ENCODE measurements at places on chromosomes 2 and 18.

DNA sequence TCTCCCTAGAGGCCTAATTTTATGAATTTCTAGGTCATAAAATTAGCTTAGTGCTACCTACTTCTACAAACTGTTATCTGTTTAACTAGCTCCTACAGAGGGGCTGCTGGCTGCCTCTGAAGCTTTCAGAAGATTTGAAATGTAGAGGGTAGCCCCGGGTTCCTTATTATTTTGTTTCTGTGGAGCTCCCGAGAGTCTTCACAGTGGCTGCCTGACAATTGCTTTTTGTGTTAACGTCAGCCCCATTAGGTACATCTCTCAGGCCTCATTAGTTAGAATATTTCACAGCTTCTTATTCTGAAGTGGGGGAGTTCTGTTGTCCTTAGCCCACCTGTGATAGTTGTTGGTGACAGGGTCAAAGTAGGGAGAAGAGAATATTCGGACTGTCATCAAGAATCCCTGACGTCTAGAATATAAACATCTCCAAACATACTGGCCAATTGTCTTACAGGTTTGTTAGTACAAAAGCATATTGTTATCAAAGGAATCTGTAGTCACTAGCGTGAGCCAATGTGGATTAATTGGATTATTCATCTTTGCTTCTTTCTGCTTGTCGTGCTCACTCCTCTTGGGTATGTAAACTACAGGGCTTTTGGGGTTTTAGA is 77.5 kb downstream of the DIS3L2 start:
- no peak for DNase-seq

DNA sequence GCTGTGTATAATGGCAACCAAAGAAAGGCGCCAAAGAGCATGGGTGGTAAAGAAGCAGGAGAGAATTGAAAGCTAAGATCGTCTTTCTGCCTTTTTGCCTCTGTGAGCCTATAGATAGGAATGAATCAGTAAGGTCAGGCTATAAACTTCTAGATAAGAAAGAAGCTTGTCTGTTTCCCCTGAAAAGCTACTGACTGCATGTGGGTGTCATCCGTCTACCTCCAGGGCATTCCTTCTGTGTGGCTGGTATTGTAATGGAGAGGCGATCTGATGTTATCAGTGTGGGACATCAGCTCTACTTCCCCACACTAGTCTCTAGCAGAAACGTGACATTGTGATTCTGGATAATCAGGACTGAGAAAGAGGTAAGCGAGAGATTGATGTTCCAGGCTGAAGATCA is 63.4 kb upstream of the PLA2R1 start:
- no peak for DNase-seq

GRCh38 chr18:60038731-60039130 is 138.9 kb downstream of the PMAIP1 start:
- DNase-seq, result no peak

- DNase-seq, result no peak
Observed at GRCh38 chr2:73286134-73286655, 1.9 kb upstream of the FBXO41 start.

DNA sequence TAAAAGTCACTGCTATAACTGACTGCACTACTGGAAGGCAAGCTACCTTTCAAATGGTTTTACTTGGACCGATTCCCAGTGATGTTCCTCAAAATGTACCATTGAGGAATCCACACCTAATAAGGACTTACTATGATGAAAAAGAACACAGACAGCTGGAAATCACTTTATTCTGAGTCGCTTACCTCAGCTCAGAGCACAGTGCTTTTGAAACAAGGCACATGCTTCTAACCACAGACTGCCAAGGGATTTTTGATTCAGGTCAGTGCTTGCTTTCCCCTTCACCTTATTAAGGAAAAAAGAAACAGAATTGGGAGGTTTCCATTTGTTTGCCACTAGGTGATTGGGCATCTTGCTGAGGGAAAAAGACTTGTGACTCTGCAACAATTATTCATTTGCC is 707.5 kb upstream of the FSHR start:
- DNase-seq, result no peak

- DNase-seq, result no peak
Observed at GRCh38 chr18:76412818-76413565, 82.0 kb downstream of the ZNF516 start.

- no peak for DNase-seq
Observed at GRCh38 chr2:144702051-144702450, 182.1 kb upstream of the ZEB2 start.

DNA sequence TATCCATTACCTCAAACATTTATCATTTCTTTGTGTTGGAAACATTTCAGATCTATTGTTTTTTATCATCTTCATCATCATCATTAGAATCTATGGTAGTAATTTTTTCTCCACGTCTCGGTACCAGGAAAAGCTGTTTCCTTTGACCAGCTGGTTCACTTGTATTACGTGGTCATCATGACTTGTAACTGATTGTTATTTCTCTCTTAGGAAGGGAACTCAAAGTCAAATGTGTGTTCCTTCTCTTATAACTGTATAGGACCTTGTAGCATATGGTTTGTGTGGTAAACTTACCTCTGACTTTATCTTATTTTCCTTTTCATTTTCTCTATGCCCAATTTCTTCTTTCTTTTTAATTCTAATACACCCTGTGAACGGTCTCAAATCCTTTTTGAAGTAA is 16.5 kb downstream of the NCOA1 start:
- DNase-seq, result no peak

- DNase-seq, result no peak
Observed at GRCh38 chr18:33840212-33840593, 262.2 kb downstream of the ASXL3 start.

GRCh38 chr18:55136864-55137263 is 177.6 kb upstream of the CCDC68 start:
- no peak for DNase-seq

DNA sequence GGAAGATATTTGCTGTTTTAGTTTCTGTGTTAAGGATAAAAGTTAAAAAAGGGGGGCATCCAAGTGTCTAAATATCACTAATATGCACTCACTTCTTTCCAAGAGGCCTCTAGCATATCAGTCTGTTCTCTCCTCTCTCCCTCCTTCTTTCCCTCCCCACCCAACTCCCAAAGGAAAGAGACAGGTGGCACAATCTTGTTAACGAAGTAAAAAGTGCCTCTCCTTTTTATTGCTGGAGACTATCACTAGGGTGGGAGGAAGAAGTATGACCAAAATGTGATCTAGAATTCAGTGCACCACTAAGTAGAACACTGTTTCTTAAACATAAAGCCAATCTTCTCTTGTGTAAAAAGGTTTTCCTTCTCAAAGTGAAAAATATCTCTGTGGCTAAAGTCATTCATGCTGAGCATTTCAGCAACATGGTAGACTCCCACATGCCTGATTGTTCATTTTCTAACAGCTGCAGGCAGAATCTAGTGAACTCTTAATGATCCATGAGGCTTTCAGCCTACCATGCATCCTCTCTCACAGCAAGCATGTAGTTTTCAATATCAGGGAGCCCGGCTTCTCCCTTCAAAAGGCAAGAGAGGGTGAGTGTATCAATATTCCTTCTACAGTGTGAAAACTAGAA is 39.5 kb downstream of the RNU4ATAC start:
- no peak for DNase-seq

Measured in NCI-H1694 (cell line).